Thoracic aorta (tissue), 2 donors: ENCODE measurements at places on chromosomes 12 and 14.

GRCh38 chr14:70789361-70789760 is 20.0 kb downstream of the MAP3K9 start:
- H3K27ac ChIP-seq, result no peak overlapping the region
- no peaks in the 10 kb centered on the region for H3K4me1 ChIP-seq
- H3K36me3 ChIP-seq, result no peaks in the 10 kb centered on the region
- no peak overlapping the region for H3K4me3 ChIP-seq

DNA sequence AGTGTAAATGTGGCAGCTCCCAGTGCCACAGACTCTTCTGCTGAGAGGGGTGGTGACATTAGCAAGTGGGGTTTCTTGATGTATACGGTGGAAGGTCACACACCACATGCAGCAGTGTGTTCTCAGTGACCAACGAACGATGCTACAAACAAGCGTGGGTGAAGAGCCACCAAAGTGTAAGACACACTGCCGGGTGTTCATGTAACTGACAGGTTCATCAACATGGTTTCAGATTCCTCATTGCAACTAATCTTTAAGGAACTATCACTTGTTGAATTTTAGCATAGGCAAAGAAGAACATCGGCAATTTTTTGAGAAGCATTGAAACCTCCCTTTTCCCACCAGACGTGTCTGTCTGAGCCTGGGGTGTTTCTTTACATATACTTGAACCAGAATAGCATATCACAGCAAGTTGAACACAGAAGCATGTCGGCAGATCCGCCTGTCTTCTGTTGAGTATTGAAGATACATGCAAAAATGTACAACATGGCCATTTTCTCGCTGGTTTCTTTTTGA is 58.8 kb downstream of the PPP2R5C start:
- no peak for DNase-seq
- H3K27ac ChIP-seq, result no peak overlapping the region
- H3K4me3 ChIP-seq, result no peak overlapping the region
- H3K27me3 ChIP-seq, result no peaks in the 10 kb centered on the region

- peaks cover 74% of the 10 kb centered on the region for H3K36me3 ChIP-seq
- H3K27ac ChIP-seq, result no peak overlapping the region
- H3K4me3 ChIP-seq, result no peak overlapping the region
- H3K27me3 ChIP-seq, result no peaks in the 10 kb centered on the region
Observed at GRCh38 chr12:109497675-109498074, 20.2 kb downstream of the UBE3B start.

- H3K36me3 ChIP-seq, result no peaks in the 10 kb centered on the region
- H3K4me3 ChIP-seq, result no peak overlapping the region
- no peak for DNase-seq
- no peaks in the 10 kb centered on the region for H3K4me1 ChIP-seq
Observed at GRCh38 chr12:40145896-40146295, 40.0 kb upstream of the SLC2A13 start.

DNA sequence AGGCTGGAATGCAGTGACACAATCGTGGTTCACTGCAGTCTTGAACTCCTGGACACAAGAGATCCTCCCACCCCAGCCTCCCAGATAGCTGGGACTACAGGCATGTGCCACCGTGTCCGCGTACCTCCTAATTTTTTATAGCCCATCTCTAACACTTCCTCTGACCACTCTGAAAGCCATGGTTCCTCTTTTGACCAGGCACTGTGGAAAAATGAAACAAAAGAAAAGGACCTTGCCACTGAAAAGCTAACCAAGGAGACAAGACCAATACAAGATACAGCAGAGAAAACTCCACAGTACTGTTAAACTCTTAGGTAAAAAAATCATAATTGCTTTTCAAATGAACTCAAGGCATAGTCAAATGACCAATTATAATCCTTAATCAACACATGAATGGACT is 233.3 kb downstream of the NEDD1 start:
- no peak overlapping the region for H3K27ac ChIP-seq
- no peaks in the 10 kb centered on the region for H3K4me1 ChIP-seq

DNA sequence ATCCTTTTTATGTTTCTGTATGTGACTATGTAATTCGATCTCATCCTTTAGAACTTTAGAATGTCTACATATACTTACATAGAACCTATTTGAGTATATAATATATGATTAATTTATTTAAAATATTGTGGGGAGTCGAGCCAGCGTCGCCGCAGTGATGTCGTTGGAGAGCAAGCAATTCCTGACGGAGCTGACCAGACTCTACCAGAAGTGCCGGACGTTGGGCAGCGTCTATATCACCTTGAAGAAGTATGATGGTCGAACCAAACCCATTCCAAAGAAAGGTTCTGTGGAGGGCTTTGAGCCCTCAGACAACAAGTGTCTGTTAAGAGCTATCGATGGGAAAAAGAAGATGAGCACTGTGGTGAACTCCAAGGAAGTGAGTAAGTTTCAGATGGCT is 6.4 kb upstream of the CD27 start:
- no peak for DNase-seq
- no peaks in the 10 kb centered on the region for H3K27me3 ChIP-seq
- H3K27ac ChIP-seq, result no peak overlapping the region
- no peak overlapping the region for H3K4me3 ChIP-seq
- no peaks in the 10 kb centered on the region for H3K4me1 ChIP-seq

DNA sequence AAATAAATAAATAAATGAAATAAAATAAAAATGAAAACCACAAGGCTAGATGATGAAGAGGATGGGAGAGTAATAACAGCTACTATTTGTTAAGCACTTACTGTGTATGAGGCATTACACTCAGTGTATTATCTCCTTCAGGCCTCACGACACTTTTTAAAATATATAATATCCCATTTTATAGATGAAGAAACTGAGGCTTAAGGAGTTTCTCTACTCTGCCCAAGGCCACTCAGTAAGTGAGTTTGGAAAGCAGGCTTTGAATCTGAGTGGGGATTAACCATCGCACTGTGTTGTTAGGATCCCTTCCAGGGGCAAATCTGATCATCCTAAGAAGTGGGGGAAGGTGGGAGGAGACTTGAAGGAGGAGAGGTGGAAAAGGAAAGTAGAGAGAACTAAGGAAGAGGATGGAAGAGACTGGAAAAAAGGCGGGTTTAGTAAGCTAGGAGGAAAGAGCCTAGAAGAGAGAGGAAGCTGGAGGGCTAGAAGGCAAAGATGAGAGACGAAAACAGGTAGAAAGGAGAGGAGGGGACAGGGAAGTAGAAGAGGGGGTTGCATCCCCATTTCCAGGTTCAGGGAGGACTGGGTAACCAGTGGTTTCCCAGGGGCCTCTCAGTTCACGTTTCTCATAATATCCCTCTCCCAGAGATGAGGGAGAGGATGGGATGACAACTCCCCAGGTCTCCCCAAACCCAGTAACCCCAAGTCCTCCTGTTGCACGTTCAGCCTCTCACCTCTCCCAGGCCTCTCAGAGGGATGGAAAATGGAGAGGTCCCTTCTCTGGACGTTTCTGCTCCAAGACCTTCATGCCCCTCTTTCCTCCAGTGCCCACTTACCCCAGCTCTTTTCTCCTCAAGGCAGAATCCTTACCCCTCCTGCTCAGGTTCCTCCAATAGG is 1.7 kb downstream of the STAT6 start:
- DNase-seq, result no peak
- H3K27me3 ChIP-seq, result no peaks in the 10 kb centered on the region
- peaks cover 34% of the 10 kb centered on the region for H3K36me3 ChIP-seq
- peaks cover 36% of the 10 kb centered on the region for H3K4me1 ChIP-seq
- peak overlapping the region; percentile 79 for H3K4me3 ChIP-seq

DNA sequence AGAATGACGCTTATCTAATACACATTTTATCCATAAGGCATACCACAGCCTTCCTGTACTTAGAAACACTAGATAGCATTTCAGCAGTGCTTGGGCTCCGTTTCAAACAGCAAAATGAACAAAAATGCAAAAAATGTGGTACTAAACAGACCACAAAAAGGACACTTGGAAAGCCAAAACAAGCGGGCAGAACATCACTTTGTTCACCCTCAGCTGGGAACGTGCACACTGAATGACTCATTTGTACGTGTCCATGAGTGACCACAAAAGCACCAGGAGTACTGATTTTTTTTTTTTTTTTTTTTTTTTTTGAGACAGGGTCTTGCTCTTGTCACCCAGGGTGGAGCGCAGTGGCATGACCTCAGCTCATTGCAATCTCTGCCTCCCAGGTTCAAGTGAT is 8.9 kb upstream of the FOXN3 start:
- DNase-seq, result no peak
- H3K36me3 ChIP-seq, result no peaks in the 10 kb centered on the region
- peak overlapping the region; percentile 97 for H3K27ac ChIP-seq
- H3K27me3 ChIP-seq, result no peaks in the 10 kb centered on the region
- H3K4me3 ChIP-seq, result peak overlapping the region; percentile 20
- H3K4me1 ChIP-seq, result peaks cover 68% of the 10 kb centered on the region
